ENCODE measurements at places on chromosomes 4 and X.

GRCh38 chrX:57364145-57364544 lies 77.6 kb downstream of the FAAH2 start:
- DNase-seq = no peak

GRCh38 chr4:38647101-38647819 lies 16.7 kb upstream of the KLF3 start:
- no peak for DNase-seq

GRCh38 chr4:156173937-156174336 lies 220.3 kb upstream of the CTSO start:
- no peak for DNase-seq

DNA sequence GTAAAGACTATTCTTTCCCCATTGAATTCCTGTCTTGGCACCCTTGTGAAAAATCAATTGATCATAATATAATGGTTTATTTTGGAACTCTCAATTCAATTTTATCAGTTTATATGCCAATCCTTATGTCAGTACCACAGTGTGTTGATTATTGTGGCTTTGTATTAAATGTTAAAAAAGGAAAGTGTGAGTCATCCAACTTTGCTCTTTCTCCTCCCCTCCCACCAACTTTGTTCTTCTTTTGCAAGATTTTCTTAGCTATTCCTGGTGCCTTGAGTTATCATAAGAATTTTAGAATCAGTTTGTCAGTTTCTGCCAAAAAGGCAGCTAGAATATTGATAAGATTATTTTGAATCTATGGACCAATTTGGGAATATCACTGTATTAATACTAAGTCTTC lies 11.2 kb upstream of the RNF175 start:
- DNase-seq = no peak

DNA sequence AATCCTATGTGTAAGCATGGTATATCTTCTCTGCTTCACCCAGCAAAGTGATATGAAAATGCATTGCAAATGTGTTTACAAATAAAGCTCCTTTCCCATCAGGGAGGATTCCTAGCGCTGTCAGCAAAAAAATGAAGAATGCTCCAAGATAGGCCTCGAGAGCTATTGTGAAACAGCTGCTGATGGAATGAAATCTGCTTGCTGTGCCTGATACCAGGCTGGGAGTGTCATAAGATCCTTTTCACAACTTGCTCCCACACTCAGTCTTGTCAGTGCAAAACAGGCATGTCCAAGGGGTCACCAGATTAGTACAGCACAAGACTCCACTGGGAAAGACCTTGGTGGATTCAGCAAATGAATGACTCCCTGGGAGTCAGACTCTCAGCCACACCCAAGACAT lies 34.1 kb downstream of the HNRNPH2 start:
- DNase-seq = no peak

DNA sequence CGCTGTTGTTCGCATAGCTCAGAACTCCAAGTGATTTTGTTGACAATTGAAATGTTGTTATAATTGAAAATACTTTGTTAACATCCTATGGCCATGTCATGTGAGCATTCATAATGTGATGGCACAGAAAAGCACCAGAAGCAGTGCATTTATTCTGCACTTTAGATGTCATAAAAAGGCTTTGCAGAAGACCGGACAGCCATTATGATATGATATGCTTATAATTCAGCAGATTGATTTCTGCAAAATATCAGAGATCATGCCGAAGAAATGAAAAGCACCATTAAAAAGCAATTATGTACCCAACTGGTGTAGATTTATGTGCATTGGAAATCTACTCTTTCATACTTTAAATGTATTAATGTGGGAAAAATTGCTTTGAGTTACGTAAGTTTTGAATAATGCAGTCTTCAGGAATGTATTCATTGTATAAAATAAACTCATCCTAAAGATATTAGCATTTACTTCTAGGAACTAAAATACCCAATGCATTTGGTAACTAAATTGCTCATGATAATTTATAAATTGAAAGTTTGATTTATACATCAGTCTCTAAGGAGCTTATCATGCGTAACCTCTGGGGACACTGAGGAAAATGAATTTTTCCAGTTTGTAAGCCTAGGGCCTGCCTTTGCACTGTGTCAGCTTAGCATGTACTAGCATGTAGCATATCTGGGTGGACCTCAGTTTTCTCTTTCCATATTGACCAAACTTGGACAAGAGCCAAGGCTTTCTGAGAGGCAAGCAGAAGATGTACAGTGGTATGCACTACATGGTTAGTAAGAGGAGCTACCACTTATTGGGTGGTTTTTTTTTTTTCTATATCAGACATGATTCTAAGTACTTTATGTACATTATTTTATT lies 43.6 kb downstream of the TLR10 start:
- DNase-seq = no peak
